ENCODE measurements at places on chromosomes 3 and 15.

- no peak for DNase-seq
Observed at GRCh38 chr15:42712584-42712983, 24.3 kb downstream of the CDAN1 start.

DNA sequence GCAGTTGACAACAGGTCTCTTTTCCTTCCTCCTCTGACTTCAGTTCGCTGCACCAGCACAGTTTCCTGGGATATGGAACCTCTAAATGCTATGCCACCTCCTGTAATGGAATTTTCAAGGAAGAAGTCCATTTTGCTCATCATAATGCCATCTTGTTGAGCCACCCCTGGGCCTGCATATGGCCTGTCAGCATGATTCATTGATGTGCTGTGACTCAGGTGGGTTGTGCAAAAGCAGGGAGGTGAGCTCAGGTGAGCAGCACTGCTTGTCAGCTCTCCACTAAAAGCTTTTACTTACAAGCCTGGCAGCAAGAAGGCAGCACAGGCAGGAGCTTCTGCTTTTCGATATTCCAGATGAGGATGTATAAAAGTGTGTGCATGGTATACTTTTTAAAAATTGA is 247.1 kb upstream of the LMCD1 start:
- DNase-seq: no peak

DNA sequence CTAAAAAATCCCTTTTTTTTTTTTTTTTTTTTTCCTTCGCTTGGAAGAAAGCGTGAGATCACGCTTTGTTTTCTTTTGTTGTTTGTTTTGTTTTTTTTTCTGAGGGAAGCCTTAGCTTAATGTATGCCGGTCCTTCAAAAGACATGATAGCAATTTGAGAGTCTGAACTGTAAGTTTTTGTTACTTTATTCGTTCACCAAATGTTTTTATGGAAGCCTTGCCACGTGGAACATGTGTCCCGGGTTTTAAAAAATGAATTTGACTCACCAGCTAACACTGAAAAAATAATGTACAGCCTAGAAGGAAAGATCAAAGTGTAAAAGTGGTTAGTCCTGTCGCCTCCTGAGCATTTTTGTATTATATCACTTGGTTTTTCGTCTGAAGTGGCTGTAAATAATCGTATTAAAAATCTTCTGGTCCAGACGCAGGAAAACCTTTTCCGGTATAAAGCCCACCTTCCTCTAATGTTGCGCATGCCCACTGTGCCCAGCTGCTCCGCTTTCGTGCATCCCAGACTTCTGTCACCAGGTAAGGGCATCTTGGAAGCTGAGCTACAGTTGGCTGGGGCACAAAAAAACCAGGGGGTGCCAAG is 795 bp upstream of the MYNN start:
- no peak for DNase-seq

- DNase-seq: no peak
Observed at GRCh38 chr3:107861904-107862303, 228.9 kb downstream of the CD47 start.

GRCh38 chr3:171160325-171160724 is 133.8 kb upstream of the SLC2A2 start:
- no peak for DNase-seq

GRCh38 chr3:136939489-136939888 is 18.3 kb upstream of the IL20RB start:
- no peak for DNase-seq

DNA sequence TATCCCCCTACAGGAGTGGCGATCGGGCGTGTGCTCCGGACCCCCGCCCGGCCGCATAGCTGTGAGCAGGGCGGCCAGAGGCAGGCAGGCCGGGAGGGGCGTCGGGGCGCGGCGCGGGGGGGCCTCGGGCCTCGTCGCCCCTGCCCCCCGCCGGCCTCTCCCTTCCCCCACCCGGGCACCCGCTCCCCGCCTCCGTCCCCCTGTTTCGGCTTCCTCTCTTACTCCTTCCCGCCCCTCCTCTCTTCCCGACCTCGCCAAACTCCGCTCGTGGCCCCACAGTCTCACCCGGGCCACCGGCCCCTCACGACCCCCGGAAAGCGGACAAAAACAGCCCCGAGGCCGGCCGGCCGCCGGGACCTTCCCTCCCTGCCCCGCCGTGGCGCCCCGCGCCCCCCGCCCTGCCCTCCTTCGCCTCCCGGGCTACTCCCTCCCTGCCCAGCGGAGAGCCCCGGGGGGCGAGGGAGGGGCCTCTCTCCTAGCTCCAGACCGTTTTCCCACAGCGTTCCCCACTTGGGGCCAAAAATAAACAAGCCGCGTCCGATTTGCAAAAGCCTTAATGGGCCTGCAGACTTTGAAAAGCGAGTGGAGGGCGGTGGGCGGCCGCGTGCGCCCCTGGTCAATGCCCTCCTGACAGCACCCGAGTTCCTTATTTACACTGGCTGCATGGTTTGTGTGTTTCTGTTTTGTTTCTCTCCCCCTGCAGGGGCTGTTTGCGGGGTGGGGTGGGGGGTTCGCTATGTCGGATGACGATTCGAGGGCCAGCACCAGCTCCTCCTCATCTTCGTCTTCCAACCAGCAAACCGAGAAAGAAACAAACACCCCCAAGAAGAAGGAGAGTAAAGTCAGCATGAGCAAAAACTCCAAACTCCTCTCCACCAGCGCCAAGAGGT is 1.0 kb downstream of the UBE2E1 start:
- DNase-seq: no peak

- DNase-seq: no peak
Observed at GRCh38 chr15:94324835-94325767, 93.7 kb downstream of the MCTP2 start.

DNA sequence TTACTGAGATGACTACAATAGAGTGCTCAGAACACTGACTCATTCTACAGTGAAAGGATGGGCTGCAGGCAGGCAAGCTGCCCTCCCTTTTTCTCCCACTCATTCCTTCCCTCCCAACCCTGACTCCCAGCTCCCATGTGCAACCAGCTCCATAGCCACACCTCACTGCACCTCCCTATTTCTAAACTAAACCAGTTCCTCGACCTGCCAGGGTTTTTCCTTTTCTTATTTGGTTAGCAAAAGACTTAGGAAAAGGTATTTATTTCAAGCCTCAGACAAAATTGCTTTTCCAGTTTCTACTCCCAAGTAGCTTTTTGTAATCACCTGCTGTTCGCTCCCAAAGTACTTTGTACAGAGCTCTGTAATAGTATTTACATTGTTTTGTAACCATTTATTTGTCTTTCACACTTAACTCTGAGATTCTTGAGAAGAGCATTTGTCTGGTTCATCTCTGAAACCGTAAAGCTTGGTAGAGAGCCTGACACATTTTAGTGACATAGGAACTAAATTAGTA is 2.2 kb downstream of the AADAC start:
- no peak for DNase-seq

GRCh38 chr3:72176537-72177041 is 391.6 kb upstream of the PROK2 start:
- no peak for DNase-seq

- no peak for DNase-seq
Observed at GRCh38 chr15:88131937-88132336, 124.6 kb downstream of the NTRK3 start.

DNA sequence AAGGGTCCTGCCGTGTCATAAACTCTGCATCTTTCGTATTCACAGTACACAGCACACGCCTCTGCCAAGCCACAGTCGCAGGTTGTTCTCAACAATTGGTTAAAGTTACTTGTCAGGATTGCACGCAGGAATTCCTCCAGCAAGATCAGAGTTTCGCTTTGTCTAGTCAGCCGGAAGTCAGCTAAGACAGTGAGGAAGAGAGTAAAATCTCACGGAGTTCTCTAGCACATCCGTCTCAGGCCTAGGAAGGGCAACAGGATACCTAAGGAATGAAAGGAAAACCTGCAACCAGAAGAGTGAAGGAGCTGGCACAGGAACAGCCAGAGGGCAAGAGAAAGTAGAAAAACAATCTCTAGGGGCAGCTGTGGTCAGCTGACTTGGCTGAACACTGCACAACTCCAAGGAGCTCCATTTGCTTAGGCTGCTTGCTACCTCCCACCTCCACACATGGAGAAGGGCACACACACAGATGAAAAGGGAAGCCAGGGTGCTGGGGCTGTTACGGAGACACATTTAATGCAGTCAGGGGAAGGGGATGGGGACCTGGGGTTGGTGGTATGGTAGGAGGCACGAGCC is 23.7 kb downstream of the RORA start:
- no peak for DNase-seq

DNA sequence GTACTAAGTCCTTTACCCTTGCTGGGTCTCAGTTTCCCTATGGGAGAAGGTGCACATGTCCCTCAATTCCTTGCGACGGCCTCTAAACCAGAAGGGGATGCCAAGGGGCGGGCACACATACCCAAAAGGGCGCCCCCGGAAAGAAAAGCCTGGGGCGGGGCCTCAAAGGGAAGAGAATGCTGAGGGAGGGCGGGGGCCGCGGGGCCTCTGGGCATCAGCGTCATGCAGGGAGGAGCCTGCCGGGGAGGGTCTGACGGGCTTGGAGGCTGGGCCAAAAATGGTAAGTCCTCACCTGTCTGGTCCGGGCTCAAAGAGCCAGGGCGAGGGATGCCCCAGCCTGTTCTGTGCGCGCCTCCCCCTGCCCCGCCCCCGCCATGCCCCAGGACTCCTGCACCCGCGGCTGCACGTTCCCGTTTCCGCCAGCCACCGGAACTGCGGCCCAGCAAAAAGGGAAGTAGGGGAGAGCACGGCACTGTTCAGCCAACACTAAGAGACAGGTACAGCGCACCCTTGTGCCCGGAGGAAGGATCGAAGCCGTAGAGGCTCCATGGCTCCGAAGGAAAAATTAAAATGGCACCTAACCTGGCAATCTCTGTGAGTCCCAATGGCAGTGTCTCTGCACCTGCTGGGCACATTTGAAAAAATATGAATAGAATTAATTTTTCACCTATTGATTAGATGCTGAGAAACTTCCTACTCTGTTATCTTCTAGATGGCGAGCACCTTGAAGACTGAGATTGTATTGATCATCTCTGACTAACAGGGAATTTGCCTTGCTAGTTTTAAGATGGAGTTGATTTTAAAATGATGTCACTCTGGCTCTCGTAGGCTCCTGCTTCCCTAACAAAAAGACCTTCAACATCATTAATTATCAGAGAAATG is at the start of gene DET1:
DET1 (minus strand) TSS at position 434 of the 882 bp plus-strand sequence. CDS start 14,976 bp downstream, outside the sequence.
- DNase-seq: no peak

GRCh38 chr15:90851114-90851513 is 17.3 kb upstream of the FURIN start:
- DNase-seq: no peak

DNA sequence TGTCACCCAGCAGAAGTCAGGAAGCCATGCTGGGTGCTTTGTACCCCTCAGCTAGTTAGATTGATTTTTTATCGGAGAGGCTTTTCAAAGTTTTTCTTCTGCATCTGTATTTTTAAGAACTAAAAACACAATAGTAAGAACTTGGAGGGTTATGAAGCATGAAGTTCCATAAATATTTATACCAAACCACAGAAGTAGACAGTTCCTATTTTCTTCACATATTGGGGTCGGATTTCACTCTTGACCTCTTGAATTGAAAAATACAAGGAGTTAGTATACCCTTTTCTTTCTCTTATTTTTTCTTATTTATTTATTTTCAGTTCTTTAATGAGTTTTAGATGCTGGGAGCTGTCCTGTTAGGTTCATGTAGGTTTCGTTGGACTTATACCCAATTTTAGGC is 35.1 kb downstream of the SLC25A26 start:
- DNase-seq: no peak

DNA sequence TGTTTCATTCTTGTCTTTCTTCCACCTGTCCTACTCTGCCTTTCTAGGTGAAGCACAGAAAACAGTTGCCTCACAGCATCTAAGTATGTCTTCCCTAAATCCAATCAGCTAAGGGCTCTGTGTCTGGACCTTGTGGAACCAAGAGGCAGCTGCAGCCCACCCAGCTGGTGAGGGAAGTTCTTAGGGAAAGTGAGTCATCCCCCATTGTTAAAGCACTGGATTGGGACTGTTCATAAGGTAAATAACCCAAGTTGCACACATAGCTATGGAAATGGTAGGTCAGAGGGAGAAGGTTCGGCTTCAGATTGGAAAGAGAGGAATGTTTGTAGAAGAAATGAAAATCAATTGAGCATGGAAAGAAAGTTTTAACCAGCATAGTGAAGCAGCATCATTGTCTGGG is 18.0 kb upstream of the ARNT2 start:
- DNase-seq: no peak

DNA sequence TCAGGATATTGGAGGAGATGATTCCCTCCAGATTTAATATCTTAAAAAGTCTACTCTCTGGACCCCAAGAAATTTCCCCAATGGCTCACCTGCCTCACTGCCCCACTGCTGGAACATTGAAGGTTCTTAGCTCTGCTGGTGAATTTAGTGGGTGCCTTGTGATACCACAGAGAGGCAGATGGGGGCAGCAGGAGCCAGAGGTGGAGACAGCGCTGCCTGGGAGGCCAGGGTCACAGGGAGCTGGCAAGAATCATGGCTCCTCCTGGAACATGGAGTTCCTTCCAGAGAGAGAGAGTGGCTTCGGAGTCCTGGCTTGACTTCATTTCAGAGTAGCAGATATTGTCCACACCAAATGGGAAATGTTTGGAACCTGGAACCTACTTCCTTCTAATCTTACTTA is 263.5 kb upstream of the CFAP20DC start:
- no peak for DNase-seq

DNA sequence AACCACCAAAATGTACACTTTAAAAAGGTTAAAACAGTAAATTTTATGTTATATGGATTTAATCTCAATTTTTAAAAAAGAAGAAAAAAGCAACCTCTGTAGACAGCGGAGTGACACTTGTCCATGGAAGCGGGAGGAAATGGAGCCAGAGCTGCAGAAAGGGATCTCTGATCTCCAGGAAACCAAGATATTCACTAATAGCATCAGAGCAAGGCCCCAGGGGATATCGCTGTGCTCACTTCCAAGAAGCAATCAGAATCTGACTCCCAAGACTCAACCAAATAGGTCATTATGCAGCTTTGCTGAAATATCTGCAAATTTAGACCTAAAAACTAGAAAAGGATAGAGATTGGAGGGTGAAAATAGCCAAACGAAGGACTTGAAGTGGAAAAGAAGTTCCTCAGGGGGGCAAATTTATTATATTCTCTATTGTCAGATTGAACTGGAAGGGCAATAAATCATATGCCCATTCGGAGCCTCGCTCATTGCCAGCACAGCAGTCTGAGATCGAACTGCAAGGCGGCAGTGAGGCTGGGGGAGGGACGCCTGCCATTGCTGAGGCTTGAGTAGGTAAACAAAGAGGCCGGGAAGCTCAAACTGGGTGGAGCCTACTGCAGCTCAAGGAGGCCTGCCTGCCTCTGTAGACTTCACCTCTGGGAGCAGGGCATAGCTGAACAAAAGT is 62.0 kb upstream of the ATP2C1 start:
- DNase-seq: no peak
